ENCODE measurements at places on chromosomes 2 and 18.
A peak's percentile ranks its signal among the peaks of the same experiment; 100 is the strongest.

DNA sequence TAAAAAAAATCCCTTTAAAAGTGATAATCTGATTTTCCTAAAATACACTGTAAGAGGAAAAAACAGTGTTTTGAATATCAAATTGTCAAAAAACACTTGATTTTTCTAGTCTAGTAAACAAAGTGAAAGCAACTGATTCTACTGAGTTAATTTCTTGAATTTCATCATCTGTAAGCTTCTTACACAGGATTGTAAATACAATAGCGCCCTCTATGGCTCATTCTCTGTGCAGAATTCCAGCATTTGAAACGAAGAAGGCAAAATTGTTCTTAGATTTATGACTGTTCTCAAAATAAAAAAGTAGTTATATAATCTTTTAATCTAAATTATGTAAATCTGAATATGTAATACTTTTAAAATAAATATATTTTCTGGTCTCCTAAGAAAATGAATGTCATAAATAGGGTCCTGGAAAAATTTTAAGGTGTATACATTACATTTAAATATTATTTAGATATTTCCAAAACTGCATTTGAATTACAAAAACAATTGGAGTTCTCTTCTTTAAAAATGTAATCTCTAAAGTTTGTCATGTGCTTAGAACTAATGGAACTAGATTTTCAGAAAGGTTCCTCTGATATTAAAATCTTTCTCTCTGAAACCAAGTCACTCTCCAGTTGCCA, 176.9 kb upstream of the MC4R start:
- H3K27me3 ChIP-seq: no peaks in the 10 kb centered on the region
- no peaks in the 10 kb centered on the region for H3K36me3 ChIP-seq
- no peak overlapping the region for H3K27ac ChIP-seq
- H3K4me1 ChIP-seq: no peaks in the 10 kb centered on the region
- DNase-seq: no peak

- H3K27me3 ChIP-seq: no peaks in the 10 kb centered on the region
- H3K4me3 ChIP-seq: no peak overlapping the region
- DNase-seq: no peak
- H3K36me3 ChIP-seq: no peaks in the 10 kb centered on the region
- H3K27ac ChIP-seq: no peak overlapping the region
These were observed 72.5 kb upstream of the LRRTM1 start for GRCh38 chr2:80377071-80377470.

DNA sequence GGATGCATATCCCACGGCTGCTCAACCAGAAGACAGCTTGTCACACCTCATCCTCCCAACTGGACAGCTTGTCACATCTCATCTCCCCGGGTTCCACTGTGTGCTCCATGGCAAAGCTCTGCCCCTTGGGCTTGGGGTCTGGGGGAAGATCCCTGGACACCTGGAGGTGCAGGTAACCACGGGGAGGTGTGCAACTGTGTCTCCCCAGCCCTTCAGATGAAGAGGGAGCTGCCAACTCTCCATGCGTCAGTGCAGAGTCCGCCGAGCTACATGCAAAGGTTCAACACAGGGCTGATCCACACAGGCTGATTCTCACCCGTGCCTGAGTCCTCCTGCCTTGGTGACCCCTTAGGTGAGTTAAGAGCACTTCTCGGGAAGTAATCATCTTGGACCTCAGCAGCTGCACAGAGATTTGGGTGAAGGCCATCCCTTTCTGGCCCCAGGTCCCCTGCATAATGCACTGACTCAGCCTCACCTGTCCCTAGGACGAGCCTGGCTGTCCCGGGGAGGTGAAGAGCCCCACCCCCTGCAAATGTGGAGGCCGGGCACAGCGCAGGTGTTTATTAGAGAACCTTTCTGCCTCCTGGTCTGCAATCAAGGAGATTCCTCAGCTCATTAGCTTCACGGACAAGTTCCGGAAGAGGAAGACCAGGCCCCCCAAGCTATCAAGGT, 157.9 kb downstream of the PXDN start:
- no peaks in the 10 kb centered on the region for H3K4me1 ChIP-seq
- H3K4me3 ChIP-seq: no peak overlapping the region
- no peaks in the 10 kb centered on the region for H3K27me3 ChIP-seq
- H3K27ac ChIP-seq: no peak overlapping the region
- no peak for DNase-seq

GRCh38 chr2:113068706-113069485, 1.1 kb downstream of the IL1F10 start:
- no peak overlapping the region for H3K4me3 ChIP-seq
- H3K4me1 ChIP-seq: no peaks in the 10 kb centered on the region
- H3K27ac ChIP-seq: no peak overlapping the region
- no peaks in the 10 kb centered on the region for H3K27me3 ChIP-seq
- H3K36me3 ChIP-seq: no peaks in the 10 kb centered on the region

DNA sequence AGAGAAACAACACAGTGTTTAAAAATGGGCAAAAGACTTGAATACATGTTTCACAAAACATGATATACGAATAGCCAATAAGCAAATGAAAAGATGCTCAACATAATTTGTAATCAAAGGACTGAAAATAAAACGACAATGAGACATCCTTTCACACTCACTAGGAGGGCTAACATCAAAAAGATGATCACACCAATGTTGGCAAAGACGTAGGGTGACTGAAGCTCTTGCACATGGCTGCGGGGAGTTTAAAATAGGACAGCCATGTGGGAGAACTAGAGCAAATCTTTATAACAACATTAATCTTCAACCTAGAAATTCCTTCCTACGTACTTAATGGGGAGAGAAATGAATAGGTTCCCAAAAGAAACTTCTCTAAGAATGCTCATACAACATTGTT, 19.2 kb upstream of the SEH1L start:
- no peaks in the 10 kb centered on the region for H3K27me3 ChIP-seq
- H3K36me3 ChIP-seq: no peaks in the 10 kb centered on the region
- no peaks in the 10 kb centered on the region for H3K4me1 ChIP-seq
- DNase-seq: no peak
- H3K27ac ChIP-seq: no peak overlapping the region

- no peaks in the 10 kb centered on the region for H3K36me3 ChIP-seq
- H3K4me3 ChIP-seq: no peak overlapping the region
- H3K27me3 ChIP-seq: no peaks in the 10 kb centered on the region
These were observed 15.5 kb downstream of the TTC32 start for GRCh38 chr2:19886261-19886660.

GRCh38 chr2:150052457-150052856, 435.0 kb downstream of the RND3 start:
- H3K4me1 ChIP-seq: no peaks in the 10 kb centered on the region
- H3K27ac ChIP-seq: no peak overlapping the region

DNA sequence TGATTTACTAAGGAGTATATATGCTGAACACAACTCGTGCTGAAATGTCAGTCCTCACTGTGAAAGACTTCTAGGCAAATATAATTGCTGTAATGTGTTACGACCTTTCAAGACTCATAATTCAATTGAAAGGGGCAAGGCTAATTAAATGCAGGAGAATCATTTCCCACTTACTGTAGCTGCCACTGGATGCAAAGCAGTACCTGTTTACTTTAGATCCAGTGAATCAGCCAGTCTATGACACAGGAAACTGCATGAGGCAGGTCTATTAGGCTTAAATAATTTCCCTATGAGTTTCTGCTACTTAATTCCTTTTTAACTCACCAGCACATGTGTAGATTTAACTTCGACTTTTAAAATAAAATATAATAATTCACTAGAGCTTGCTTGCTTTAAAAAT, 125.6 kb downstream of the CTNNA2 start:
- DNase-seq: no peak
- no peaks in the 10 kb centered on the region for H3K36me3 ChIP-seq
- no peak overlapping the region for H3K27ac ChIP-seq
- H3K27me3 ChIP-seq: no peaks in the 10 kb centered on the region

- H3K27me3 ChIP-seq: no peaks in the 10 kb centered on the region
- H3K36me3 ChIP-seq: no peaks in the 10 kb centered on the region
These were observed 66.7 kb downstream of the ZC3H6 start for GRCh38 chr2:112342067-112342550.

GRCh38 chr18:59140302-59140885, 710 bp downstream of the SEC11C start:
- H3K4me3 ChIP-seq: peak overlapping the region; percentile 78
- H3K27ac ChIP-seq: peak overlapping the region; percentile 94
- H3K27me3 ChIP-seq: no peaks in the 10 kb centered on the region
- no peak for DNase-seq

- DNase-seq: no peak
- no peaks in the 10 kb centered on the region for H3K36me3 ChIP-seq
- no peak overlapping the region for H3K4me3 ChIP-seq
- H3K27me3 ChIP-seq: no peaks in the 10 kb centered on the region
These were observed 40.6 kb downstream of the LCLAT1 start for GRCh38 chr2:30487603-30488002.

DNA sequence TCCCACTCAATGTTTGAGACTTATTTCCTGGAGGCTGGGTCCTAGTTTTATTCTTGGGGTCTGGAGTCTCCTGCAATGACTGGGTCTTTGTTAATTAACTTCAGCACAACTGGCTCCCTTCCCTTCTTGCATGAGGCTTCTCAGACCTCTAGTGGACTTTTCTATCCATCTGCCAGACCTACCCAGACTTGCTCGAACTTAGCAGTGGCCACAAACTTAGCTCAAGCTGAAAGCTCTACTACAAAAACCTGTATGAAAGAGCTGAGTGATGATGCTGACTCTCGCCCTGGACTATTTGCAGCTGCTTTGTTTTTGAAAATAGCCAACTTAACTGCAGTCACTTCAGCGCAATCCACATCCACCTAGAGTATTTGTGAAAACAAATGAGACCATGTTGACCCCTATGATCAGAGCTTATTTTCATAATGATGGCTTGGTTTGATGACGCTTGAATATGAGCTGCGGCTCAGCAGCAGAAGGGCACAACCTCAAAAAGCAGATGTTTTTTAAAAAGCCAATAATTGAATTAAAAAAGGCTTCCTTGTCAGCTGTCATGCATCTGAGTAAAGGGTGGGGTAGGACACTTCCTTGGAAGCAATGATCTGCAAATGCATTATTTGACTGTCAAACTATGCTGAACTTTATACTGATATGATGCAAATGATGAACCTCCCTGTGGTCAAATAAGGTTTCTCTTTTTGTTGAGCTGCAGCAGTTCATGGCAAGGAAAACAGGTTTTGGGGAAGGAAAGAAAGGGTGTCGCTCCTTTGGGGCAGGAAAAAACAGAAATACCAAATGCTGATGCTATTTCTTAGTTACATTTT, 10.6 kb upstream of the ANXA4 start:
- no peak overlapping the region for H3K4me3 ChIP-seq
- no peaks in the 10 kb centered on the region for H3K4me1 ChIP-seq
- H3K27ac ChIP-seq: no peak overlapping the region
- no peak for DNase-seq
- no peaks in the 10 kb centered on the region for H3K36me3 ChIP-seq
